ENCODE measurements at places on chromosomes 6 and 20.

DNA sequence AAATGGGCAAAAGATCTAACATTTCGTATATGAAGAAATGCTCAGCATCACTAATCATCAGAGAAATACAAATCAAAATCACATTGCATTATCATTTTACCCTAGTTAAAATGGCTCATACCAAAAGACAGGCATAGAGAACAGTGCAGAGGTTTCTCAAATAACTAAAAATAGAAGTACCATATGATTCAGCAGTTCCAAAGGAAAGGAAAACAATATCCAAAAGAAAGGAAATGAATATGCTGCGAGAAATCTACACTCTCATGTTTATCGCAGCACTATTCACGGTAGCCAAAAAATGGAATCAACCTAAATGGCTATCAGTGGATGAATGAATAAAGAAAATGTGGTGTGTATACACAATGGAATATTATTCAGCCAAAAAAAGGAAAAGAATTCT lies 63.5 kb downstream of the VTA1 start:
- no peak for DNase-seq

DNA sequence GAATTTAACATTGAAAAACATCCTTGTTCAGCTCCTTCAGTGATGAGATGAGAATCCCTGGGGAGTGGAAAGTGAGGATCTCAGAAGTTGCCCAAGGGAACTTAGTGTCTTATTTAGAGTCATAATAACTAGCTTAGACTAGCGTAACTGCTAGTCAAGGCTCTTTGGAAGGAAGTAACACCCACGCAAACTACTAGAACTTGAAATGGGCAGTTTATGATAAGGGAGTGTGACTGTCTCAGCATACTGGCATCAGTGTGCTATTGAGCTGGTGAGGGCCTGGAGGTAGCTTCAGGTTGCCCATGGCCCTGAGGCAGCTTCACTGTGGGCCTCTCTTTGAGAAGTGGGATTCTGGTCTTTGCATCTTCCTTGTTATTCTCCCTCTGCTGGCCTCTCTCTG lies 40.1 kb downstream of the SLX4IP start:
- no peak for DNase-seq

GRCh38 chr6:115271434-115271833 lies 789.3 kb downstream of the FRK start:
- DNase-seq = no peak

DNA sequence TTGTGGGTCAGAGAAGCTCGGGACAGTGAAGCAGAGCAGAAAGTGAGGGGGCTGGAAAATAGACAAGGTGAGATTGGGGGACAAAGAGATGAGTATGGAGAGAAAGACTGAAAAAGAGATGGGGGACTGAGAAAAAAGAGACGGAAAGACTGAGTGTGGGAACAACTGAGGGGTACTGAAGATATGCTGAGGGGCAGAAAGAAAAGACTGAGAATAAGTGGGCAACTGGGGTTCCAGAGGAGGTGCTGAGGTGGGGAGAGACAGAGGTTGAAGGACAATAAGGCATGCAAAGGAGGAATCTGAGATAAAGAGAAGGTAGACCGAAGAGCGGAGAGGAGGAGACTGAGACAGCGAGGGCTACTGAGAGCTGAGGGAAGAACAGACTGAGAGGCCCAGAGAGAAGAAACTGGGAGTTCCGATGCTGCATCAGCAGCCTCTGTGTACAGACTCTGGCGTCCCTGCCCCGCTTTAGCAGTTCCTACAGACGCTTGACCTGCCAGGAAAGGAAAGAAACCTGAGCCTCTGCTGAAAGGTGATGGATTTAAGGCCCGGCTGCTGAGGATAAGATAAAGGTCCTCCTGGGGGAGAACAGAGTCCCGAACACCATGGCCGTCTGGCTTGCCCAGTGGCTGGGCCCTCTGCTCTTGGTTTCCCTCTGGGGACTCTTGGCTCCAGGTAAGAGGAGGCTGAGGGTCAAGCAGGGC lies at the start of gene PRSS16:
TSS of gene PRSS16 (plus strand) at position 569 of the 704 bp plus-strand sequence. CDS start at position 606, 37 bp downstream.
- DNase-seq = no peak

DNA sequence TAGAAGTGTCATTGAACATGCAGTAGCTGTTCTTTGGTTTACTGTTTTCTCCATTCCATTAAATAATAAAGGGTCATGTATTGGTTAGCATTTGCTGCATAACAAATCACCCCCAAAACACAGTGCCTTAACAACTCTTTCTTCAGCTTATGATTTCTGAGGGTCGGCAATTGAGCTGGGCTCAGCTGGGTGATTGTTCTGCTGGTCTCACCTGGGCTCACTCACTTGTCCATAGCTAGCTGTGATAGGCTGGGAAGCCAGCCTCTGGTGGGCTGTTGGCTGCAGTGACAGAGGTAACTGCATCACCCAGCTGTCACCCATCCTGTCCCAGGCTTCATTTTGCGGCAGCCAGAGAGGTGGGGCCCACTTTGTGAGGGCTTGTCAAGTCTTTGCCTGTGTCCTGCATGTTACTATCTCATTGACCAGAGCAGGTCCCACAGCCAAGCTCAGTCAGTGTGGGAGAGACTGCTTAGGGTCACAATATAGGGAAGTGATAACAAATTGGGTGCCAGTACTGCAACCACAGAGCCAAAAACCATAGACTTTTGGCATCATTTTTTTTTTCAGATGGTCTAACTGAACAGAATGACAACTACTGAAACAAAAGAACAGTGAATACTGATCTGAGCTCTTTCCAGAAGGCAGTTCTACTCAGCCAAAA lies 76.9 kb downstream of the SYNDIG1 start:
- no peak for DNase-seq

GRCh38 chr20:1997483-1998192 lies 3.8 kb upstream of the PDYN start:
- no peak for DNase-seq

Data from bronchial epithelial cell (primary cell).